ENCODE measurements at places on chromosomes 1 and 21.

DNA sequence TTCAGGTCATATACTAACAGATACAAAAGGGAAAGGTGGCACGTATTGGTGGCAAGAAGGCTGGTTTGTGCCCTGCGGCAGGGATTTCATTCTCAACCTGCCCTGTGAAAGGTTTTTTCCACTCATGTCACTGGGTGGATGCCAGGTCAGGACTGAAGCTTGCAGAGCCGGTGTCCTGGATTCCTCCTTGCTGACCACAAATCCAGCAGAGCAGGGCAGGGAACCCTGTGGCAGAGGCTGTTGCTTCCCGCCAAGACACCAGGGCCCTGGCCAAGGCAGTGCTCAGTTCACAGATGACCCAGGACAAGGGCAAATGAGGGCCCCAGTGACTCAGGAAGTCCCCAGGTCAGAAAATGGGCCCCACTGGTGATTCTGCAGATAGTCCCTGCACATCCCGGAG is 16.4 kb downstream of the BSND start:
- no peak for DNase-seq

- DNase-seq: peak; percentile 39
Measured at GRCh38 chr1:55747408-55747841, 532.3 kb upstream of the USP24 start.

GRCh38 chr1:34617321-34618118 is 137.3 kb upstream of the GJB5 start:
- DNase-seq: no peak

GRCh38 chr1:161121834-161122233 is 3.9 kb downstream of the NIT1 start:
- no peak for DNase-seq

DNA sequence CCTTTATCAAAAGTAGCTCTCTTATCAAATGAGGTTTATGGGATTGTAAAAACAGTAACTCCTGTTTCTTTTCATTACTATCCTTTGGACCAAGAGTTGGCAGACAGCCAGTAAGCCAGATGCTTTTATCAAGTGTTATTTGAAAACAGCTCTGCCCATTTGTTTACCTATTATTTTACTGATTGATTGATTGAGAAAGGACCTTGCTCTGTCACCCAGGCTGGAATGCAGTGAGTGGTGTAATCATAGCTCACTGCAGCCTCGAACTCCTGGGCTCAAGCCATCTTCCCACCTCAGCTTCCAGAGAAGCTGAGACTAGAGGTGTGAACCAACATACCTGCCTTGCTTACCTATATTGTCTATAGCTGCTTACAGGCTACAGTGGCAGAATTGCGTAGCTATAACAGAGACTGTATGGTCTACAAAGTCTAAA is 3.6 kb downstream of the PRKAB2 start:
- no peak for DNase-seq

DNA sequence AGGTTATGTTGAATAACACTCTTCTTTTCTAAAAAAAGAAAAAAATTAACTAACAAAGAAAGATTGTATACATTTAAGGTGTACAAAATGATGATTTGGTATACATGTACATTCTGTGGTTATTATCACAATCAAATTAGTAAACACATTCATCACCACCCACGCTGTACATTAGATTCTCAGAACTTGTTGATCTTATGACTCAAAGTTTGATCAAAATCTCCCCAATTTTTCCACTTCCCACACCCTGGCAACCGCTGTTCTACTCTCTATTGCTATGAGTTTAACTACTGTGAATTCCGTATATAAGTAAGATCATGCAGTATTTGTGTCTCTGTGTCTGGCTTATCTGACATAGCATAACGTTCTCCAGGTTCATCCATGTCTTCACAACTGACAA is 469.5 kb upstream of the CHRM3 start:
- no peak for DNase-seq

GRCh38 chr1:188825471-188825870 is 1652.2 kb downstream of the BRINP3 start:
- DNase-seq: no peak

DNA sequence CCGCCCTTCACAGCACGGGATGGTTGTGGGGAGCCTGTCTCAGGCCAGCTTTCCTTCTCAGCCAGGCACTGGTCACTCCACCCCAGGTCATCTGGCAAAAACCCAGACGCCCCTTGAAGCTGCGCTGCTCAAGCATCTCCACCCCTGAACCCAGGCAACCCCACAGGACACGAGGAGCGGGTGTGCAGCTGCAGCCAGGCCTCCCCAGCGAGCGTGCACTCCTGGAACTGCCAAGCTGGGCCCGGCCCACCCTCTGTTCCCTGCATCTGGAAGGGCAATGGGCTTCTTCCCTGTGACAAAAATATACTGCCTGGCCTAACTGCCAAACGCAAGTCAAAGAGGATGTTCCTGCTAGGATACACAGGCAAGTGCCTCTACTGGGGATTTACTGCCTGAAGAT is 39.7 kb downstream of the SLC66A1 start:
- no peak for DNase-seq

GRCh38 chr1:80047791-80048190 is 1041.3 kb upstream of the ADGRL4 start:
- no peak for DNase-seq

DNA sequence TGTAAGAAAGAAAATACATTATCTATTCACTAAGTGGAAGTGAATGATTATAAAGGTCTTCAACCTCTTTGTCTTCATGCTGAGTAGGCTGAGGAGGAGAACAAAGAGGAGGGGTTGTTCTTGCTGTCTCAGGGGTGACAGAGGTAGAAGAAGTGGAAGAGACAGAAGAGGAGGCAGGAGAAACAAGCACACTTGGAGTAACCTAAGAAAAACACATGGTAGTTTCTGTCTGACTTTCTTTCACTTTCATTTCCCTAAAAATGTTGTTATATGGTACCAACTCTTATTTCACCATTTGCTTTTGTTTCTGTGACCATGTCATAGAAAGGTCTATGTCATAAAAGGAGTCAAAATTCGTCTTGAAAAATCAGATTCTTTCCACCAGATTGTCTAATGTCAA is 696.6 kb upstream of the BRINP3 start:
- no peak for DNase-seq

- DNase-seq: no peak
Measured at GRCh38 chr1:93614541-93614940, 67.1 kb downstream of the BCAR3 start.

DNA sequence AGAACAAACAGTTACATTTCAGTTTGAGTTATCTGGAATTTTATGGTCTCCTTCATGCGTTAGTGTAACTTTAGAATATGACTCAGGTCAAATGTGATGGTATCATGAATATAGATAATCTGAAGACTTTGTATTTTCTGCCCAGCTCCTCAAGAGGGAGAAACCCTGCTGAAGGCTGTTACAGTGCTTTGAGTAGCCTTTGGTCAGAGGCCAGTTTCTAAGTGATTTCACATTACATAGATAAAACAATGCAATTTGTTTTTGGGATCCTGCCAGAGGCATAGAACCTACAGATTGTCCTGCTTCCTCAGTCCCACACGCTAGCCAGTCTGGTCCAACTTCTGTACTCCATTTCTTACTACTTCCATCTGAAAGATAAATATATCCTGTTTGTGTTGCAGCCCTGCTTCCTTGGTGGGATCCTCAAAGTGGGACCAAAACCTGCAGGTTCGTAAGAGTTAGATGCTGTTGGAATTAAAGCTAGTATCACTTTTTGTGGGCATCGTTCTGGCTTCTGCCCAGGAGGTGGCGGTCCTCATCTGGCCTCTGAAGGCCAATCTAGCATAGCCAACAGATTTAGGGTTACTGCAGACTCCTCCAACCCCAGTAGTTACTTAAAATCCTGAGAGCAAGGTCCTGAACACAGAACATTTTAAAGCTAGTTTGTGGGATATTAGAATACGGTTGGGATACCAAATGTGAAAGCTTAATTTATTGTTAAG is 645.8 kb upstream of the USP24 start:
- DNase-seq: no peak

DNA sequence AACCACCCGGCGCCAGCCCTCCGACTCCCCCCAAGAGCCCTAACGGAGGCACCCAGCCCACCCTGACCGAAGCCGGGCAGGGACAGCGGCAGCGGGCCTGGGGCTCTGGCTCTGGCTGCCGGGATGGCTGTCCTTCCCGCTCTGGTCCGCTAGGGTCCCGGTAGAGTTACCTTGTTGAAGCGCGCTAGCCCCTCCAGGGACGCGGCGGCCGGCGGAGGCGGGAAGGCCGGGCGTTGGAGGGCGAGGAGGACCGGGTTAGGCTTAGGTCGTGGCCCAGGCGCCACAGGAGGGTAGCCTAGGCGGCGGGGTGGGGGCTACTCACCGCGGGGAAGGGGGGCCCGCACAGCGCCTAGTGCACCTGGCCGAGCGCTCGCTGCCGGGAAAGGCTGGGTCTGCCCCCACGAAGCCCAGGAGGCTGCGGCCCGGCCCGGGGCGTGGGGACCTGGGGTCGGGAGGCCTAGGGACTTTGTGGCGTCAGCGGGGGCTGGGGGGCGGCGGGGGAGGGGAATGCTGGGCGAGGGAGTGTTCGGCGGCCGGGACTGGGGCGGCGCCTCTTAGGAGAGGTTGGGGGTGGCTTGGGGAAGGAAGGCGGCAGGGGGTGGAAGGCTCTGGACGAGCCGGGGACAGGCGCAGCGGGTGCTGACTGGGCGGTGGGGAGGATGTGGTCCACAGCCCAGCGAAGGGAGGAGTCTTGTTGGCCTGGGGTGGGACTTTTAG is at the start of gene TRIM17:
TRIM17 (minus strand) TSS at position 645 of the 717 bp plus-strand sequence. CDS start 1,789 bp downstream, outside the sequence.
- peak; percentile 52 for DNase-seq

GRCh38 chr1:161187311-161187710 is 10.0 kb upstream of the B4GALT3 start:
- no peak for DNase-seq

DNA sequence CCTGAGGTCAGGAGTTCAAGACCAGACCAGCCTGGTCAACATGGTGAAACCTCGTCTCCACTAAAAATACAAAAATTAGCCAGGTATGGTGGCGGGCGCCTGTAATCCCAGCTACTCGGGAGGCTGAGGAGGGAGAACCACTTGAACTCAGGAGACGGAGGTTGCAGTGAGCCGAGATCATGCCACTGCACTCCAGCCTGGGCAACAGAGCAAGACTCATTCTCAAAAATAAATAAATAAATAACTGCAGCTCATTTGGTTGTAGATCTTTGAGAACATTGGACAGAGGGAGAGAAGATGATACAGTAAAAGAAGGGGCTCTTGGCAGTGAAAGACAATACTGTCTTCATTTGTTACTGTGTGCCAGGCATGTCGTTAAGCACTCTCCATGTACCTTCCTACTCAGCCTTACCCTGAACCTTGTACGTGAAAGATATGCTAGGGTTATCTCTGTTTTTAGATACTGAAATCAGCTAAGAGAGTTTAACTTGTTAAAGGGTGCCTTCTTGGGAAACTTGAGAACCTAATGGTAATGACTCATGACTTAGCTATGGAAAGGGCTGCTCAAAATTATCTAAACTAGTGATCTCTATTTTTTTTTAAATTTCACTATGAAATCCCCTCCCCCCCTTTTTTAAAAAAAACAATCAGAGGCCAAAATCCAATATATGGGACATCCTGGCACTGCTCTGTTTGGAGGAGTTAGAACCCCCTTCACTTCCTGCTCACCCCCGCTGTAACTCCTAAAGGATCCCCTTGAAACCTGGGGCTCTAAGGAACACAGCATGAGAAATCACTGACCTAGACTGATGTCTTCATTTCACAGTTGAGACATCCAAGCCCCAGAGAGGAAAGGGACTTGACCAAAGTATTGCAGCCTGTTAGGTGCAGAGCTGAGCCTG is 6.8 kb upstream of the KPNA6 start:
- DNase-seq: no peak

- DNase-seq: peak; percentile 25
Measured at GRCh38 chr1:178126741-178127185, 32.9 kb downstream of the RASAL2 start.

All from femur (tissue), 1 donor.